ENCODE measurements at places on chromosomes 6 and 20.
A peak's percentile ranks its signal among the peaks of the same experiment; 100 is the strongest.

DNA sequence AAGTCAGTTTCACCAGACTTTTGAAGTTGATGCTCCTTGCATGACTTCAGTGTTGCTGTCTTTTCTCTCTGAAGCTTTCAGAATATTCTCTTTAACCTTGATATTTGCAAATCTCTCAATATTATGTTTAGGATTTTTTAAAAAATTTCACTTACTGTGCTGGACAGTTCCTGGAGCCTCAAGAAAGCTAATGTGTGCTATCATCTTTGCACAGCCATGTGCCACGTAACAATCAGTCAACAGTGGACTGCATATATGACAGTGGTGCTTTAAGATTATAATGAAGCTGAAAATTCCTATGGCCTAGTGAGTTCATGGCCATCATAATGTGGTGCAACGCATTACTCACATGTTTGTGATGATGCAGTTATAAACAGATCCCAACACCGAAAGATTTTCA, 59.1 kb upstream of the OGFRL1 start:
- DNase-seq: no peak

GRCh38 chr6:150511313-150511712, 88.4 kb upstream of the PLEKHG1 start:
- DNase-seq: no peak

- no peak for DNase-seq
These were observed 59.2 kb upstream of the SLC22A23 start for GRCh38 chr6:3516092-3516491.

GRCh38 chr6:43492673-43493072, 15.3 kb downstream of the TJAP1 start:
- DNase-seq: no peak

- DNase-seq: no peak
These were observed 1202.0 kb upstream of the ADGRB3 start for GRCh38 chr6:67433124-67433523.

DNA sequence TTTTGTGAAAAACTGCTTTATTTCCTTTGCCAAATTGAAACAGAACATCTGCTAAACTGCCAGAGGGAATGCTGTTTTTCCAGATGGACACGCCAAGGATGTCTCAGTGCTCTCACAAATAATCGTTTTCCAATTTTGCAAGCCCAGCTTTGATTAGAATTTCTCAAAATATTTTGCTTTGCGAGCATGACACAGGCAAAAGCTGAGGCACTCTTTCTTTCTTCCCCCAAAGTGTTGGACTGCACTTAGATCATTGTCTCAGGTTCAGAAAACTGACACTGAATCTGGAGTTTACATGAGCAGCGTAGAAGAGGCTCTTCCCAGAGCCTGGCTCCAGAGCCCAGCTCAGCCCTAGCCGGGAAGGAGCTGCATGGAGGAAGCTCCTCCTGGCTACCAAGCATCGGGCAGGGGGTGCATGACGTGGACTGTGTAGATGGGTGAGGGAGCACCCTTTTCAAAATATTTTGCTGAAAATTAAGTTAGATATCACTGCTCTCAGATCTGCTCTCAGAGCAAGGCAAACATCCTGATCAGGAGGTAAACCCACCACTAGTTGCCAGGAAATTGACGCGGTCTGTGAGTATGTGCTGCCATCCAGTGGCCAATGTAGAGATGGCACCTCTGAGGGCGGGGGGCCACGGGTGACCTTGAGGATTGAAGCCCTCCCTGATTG, 107.5 kb downstream of the SLC22A3 start:
- peak; percentile 24 for DNase-seq

DNA sequence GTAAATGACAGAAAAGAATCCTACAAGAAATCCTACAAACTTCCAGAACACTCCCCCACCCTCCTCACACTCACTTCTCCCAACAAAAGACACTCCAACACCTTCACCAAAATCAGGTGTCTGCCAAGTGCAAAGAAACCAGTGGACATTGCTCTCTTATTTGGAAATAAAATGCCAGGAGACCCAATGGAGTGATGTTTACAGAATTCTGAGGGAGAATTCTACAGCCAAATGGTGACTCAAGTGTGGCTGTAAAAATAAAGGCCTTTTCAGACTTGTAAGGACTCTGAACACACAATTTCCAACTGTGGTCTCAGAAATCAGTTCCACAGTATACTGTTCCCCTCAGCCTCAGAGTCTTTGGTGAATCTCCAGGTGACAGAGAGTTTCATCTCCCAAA, 109.6 kb upstream of the CARMIL1 start:
- no peak for DNase-seq

GRCh38 chr20:11401988-11402387, 515.7 kb upstream of the BTBD3 start:
- no peak for DNase-seq

DNA sequence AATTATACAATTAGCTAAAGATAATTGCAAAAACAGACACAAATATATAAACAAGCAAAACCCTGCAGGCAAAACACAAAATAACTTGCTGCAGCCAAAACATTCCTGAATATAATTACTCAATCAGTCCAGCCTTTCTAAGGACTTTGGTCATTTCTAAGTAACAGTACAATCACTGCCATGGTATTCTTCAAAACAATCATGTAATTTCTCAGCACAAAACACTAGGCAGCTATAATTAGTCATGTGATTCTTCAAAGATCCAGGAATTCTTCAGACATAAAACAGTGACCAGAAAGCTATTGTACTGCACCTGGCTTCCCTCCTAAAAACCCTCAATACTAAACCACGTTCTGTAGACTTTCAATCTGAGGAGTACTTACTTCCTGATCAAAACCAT, 881.1 kb downstream of the EPHA7 start:
- DNase-seq: no peak

DNA sequence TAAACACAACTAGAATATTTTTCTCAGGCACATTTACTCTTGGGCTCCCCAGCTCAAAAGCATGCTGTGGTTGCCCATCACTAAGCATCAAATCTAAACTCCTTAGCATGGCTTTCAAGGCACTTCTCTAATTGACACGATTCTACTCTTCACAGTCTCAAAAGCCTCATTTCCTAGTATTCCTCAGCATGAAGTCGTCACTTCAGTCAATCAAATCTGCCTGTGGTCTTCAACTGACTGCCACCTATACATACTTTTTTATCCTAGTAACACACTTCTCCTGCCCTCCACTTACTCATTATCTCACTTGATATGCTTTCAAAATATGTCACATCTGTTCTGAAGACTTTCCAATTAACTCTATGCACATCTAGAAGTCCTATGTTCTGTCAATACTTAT, 110.3 kb downstream of the TBC1D32 start:
- DNase-seq: no peak

DNA sequence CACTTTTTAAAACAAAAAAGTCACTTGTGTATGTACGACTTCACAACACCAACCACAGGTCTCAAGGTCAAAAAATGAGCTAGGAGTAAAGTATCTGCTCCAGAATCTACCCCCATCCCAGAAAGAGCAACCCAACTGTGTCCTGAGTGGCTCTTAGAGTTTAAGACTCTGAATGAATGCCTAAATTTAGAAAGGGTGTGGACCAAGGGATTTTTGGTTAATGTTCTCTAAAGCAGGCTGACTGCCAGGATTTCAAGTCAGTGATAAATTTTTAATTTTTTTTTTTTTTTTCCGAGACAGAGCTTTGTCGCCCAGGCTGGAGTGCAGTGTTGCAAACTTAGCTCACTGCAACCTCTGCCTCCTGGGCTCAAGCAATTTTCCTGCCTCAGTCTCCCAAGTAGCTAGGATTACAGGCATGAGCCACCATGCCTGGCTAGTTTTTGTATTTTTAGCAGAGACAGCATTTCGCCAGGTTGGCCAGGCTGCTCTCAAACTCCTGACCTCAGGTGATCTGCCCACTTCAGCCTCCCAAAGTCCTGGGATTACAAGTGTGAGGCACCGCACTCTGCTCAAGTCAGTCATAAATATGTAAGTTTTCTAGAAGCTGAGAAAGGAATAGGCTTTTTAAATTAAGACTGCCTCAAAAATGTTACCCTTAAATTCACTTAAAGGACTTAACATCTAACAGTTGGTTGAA, 20.2 kb downstream of the STAU1 start:
- no peak for DNase-seq

All from AG04450 (cell line).